SK-N-DZ (cell line): ENCODE measurements at places on chromosomes 13 and 19.

DNA sequence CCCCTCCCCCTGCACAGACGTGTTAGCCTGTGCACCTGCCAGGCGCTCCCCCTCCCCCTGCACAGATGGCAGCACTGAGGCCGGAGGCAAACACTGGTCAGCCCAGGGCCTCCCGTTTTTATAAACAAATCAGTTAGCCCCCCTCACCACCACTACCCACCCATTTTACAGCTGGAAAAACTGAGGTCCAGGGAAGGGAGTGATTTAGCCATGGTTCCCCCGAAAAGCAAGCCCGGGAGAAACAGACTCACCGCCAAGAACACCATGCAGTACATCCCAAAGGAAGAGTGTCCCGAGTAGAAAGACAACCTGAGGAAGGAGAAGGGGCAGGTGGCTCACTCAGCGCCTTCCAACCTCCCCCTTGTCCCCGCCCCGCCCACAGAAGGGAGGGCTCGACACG, 8.7 kb downstream of the PLPP2 start:
- no peak for DNase-seq

DNA sequence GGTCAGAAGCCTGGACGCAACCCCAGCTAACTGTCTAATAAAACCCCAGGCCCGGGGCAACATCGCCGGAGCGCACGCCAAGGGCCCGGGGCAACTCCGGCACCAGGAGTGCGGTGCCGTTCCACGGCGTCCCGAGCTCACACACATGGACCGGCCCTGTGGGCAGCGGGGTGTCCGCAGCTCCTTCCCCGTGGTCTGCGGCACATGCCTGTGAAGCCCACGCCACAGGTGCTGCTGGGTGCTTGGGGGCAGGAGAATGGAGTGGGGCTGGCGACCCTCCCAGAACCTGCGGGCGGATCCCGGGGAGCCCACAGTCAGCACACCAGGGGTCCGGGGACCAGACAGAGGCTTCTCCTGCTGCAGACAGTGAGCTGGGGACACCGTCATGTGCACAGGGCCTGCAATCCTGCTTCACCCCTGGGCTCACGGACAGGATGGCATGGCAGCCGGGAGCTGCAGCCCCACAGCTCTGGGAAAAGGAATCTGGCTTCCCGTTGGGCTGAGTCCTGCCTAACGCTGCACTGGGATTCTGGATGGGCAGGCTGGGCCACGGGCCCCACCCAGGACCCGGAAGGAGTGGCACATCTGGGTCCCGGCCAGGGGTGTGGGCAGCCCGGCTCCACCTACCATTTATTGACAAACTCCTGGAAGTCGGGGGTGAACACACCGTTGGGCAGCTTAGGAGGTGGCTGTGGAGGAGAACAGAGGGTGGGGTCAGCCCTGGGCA, 28.2 kb upstream of the ZBTB7A start:
- DNase-seq: no peak

DNA sequence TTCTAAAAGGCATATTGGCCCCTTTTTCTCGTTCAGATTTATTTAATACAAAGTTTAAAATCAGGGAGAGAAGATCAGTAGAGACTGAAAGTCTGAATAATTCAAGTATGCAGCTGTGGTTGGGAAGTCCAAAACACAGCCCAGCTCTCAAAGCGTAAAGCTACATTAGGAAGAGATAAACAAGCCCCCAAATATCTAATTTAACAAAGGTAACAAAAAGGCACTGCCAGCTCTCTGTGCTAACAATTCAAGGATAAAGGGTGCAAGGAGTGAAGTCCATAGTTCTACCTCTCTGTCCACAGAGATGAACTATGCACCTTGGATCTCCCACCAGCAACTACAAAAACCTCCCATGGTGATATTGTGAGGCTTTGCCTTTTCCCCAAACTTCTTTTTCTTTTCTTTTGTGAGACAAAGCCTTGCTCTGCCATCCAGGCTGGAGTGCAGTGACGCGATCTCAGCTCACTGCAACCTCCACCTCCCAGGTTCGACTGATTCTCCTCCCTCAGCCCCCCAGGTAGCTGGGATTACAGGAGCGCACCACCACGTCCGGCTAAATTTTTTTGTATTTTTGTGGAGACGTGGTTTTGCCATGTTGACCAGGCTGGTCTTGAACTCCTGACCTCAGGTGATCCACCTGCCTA, 104.4 kb downstream of the LHFPL6 start:
- no peak for DNase-seq

DNA sequence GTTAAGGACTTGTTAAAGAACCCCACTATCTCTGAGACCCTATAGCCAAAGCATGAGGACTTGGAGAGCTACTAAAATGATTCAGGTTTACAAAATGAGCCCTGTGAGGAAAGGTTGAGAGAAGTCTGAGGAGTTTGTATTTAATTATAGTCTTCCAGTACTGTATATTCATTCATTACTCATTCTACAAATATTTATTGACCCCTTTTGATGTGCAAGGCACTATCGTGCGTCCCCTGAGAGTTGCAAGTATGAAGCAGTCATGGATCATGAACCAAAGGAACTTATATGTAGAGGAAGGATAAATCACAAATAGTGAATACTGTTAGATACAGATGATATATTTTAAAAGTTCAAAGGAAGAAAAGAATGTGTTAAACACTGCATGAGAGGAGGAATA, 84.4 kb downstream of the DNAJC15 start:
- no peak for DNase-seq

GRCh38 chr13:75789451-75790197, 153.5 kb downstream of the LMO7 start:
- no peak for DNase-seq

- DNase-seq: no peak
Measured at GRCh38 chr13:74226791-74227475, 92.7 kb upstream of the KLF12 start.

DNA sequence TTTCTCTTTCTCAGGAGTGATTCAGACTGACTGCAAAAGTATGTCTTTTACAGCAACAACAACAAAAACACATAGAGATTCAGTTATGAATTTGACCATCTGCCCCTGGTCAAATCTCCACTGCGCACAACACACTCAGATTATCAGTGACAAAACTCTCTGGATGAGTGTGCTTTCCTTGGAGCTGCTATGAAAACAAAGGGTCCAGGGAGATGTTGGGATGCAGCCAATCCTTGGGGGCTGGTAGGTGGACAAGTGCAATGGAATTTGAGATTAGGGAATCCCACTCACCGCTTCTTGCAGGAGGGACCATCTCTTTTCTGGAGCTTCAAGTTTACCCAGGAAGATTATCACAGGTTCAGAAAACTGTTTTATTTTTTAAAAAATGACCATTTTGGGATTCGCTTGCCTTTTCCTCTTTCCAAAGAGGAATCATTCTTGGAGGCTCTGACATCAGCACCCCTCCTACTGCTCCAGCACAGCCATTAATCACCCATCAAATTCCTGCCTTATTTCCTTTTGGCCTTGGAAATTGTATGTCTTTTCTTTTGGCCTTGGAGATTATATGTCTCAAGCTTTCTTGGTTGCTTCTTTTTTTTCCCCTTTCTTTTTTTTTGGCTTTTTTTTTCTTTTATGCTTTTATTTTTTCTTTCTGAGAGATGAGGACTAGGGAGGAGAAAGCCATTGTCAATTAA, 311.8 kb downstream of the TSHZ3 start:
- DNase-seq: no peak

DNA sequence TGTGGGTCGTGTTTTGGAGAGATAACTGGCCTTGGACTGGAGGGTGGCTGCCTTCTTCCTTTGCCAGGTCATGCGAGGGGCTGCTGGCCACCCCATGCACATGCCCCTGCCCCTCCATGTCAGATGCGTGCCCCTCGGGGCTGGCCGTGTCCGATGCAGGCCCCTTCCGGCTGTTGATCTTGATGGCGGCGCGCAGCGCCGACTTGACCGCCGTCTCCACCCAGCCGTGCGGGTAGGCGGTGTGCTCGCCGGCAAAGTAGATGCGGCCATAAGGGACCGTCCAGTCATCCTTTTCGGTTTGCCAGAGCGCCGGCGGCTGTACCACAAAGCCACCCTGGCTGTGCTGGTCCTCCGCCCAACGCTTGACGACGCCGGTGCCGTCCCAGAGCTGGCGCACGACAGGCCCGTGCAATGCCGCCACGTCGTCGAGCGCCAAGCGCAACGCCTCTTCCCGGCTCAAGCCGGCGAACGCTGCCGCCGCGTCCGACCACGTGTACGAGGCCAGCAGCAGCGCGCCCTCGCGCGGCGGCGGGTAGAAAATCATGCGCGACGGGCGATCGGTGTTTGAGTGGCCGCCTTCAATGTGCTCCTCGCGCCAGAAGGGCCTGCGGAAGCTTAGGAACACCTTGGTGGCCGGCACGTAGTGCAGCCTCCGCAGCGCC, 6.9 kb downstream of the IL4I1 start:
- no peak for DNase-seq

GRCh38 chr13:34174671-34175145, 356.8 kb downstream of the RFC3 start:
- DNase-seq: no peak

DNA sequence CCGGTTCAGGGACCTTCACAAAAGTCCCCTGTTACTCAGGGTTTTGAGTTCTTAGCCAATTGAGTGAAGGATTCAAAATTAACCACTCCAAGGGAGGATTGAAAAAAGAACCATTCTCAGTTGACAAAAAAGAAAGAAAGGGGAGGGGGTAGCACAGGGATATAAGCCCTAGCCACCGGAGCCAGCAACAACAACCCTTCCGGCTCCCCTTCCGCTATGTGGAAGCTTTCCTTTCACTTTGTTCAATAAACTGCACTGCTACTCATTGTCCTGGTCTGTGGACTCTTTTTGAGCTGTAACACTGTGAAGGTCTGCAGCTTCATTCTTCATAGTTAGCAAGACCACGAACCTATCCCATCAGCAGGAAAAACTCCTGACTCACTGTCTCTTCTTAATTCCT, 1488.1 kb upstream of the PRR20A start:
- no peak for DNase-seq

GRCh38 chr13:78650717-78651083, 8.3 kb downstream of the OBI1 start:
- DNase-seq: peak; percentile 14

DNA sequence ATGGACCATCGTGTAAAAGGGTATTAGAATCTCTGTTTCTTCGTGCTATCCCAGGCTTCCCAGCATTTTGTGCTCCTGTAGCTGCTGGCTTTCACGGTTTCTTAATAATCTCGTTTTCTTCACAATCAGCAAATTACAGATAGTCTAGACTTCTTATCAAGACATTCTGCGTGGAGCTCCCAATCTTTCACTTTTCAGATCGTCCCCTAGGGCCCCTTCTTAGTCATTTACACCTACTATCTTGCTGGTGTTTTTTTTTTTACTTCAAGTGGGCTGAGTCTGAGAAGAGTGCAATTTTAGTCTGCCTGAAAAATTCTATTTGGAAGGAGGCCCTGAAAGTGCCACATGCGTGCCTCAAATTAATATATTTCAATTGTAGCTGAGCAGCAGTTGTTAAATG, 275.1 kb downstream of the SHISA2 start:
- DNase-seq: no peak
